ENCODE measurements at places on chromosomes 1 and 21. TPM values are rescaled to one million over a fixed set of nuclear protein-coding genes. Genes with fewer than 3 reads are reported as not detected.

DNA sequence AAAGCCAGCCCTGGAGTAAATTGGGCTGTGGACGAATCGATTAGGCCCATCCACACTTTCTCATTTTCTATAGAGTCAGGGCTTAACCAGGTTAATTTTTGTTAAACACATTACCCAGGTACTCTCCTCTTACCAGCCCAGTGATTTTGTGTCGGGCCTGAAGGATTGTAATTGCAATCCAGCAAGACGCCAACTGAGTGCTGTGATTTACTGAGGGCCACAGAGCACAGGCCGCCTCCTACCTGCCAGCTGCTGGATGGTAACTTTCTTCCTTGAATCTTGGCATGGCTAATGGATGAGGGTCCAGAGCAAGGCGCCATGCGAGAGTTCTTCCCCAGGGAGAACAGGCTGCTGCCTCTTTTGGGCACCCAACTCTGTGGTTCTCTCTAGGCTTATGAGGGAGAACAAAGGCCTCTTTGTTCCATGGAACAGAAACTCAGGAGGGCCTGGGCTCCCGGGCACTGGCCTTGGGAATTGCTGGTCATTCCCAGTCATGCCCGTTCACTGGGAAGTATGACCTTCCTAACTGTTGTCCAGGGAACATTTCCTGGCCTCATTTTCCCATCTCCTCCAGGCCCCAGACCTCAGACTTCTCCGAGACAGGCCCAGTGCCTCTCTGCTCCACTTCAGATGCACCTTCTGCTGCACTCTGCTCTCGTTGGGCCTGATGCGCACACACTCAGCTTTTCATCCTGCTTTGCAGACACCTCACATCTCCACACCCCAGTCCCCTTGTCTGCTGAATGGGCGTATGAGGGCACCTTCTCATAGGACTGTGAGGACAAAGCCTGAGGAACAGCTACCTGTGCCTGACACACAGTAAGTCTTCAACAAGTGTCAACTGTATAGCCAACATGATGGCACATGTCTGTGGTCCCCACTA, 57.3 kb downstream of the SYF2 start:
- DNase-seq, result no peak

The C1orf141 gene
- not detected for total RNA-seq

- no peak for DNase-seq
Measured at GRCh38 chr1:64687725-64688327, 57.0 kb upstream of the RAVER2 start.

- no peak for DNase-seq
Measured at GRCh38 chr1:210769473-210769872, 364.5 kb downstream of the KCNH1 start.

The TIE1 gene
- total RNA-seq, result not detected

DNA sequence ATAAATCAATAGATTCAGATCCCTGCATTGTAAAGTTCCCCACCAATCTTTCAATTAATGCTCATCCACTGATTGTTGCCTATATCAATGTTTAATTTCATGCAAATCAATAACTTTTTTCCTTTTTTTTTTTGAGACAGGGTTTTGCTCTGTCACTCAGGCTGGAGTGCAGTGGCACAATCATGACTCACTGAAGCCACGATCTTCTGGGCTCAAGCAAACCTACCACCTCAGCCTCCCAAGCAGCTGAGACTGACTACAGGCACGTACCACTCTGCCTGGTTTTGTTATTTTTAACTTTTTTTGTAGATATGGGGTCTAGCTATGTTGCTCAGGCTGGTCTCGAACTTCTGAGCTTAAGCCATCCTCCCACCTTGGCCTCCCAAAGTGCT, 25.7 kb downstream of the DIO1 start:
- DNase-seq, result no peak

GRCh38 chr1:44067266-44068250, 36.3 kb upstream of the SLC6A9 start:
- no peak for DNase-seq

The RIPPLY3 gene
- total RNA-seq, result not detected

GRCh38 chr1:31795096-31795675, 20.6 kb downstream of the SPOCD1 start:
- DNase-seq, result no peak

The MX2 gene
- total RNA-seq, result 86.4 TPM

- no peak for DNase-seq
Measured at GRCh38 chr1:6384962-6385361, 8.6 kb downstream of the ACOT7 start.

- no peak for DNase-seq
Measured at GRCh38 chr1:101241485-101242225, 4.8 kb downstream of the S1PR1 start.

- no peak for DNase-seq
Measured at GRCh38 chr21:32348604-32349332, 44.0 kb downstream of the URB1 start.

The OR2AK2 gene
- total RNA-seq, result not detected

- DNase-seq, result no peak
Measured at GRCh38 chr1:20211511-20211931, 25.2 kb upstream of the PLA2G2C start.

The LRRC71 gene
- not detected for total RNA-seq

DNA sequence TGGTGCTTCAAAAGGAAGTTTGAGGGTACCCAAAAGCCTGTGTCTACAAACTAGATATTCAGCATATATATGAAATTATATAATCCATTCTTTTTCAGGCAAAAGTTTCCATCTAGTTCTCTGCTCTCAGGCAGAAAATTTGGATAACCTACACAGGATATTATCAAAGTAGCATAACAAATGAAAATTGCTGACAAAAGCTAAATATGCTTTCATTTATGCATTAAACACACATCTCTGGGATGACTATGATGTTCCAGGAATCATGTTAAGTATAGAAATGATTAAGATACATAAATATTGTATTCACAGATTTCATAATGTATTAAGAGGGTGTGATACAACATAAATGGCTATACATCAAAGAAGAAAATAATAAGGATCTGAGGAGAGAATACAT, 92.8 kb downstream of the LRRC53 start:
- DNase-seq, result no peak

The PKLR gene
- total RNA-seq, result not detected

GRCh38 chr1:19514391-19514831, 29.1 kb upstream of the CAPZB start:
- DNase-seq, result no peak

- no peak for DNase-seq
Measured at GRCh38 chr1:230833511-230833910, 34.8 kb downstream of the C1orf198 start.

- DNase-seq, result no peak
Measured at GRCh38 chr21:30391492-30392025, 4.3 kb upstream of the KRTAP13-1 start.

DNA sequence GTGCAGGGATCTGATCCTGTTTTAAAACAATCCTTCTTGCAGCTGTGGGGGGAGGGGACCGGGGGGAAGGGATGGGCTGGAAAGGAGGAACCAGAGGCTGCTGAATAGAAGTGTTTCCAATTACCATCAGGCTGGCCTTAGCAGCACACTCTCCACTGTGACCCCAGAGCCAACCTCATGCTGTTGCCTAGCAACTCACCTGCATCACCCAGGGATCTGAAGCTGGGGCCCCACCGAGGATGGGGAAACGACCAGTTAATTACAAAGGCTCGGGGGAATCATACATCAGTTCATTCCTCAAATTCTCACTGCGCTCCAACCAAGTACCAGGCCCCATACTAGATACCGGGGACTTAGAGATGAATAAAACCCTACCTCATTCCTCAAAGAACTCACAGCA, 11.9 kb upstream of the GPX7 start:
- no peak for DNase-seq

DNA sequence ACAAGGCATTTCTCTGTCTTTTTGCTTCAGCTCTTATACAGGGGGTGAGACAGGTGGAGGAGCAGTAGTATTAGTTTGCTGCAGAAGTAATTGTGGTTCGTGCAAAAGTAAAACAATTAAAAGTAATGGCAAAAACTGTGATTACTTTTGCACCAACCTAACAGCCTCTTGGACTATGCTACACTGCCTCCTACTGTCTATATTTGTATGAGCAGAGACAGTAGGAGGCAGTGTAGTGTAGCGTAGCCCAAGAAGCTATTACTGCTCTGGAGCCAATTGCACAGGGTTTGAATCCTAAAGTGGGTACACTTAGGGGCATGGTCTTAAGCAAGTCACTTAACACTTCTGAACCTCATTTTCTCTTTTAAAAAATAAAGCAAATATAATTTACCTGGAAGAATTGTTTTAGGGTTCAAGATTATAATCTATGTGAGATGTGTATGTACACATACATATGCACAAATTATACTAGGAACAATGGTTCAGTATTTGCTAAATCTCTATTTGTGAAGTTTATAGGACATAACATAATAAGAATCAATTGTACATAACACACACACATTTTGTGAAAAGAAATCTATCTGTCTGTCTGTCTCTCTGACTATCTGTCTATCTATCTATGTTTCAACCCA, 103.8 kb downstream of the BRINP3 start:
- DNase-seq, result no peak

GRCh38 chr1:179966551-179966950, 11.9 kb downstream of the CEP350 start:
- DNase-seq, result no peak

The HFM1 gene
- not detected for total RNA-seq

DNA sequence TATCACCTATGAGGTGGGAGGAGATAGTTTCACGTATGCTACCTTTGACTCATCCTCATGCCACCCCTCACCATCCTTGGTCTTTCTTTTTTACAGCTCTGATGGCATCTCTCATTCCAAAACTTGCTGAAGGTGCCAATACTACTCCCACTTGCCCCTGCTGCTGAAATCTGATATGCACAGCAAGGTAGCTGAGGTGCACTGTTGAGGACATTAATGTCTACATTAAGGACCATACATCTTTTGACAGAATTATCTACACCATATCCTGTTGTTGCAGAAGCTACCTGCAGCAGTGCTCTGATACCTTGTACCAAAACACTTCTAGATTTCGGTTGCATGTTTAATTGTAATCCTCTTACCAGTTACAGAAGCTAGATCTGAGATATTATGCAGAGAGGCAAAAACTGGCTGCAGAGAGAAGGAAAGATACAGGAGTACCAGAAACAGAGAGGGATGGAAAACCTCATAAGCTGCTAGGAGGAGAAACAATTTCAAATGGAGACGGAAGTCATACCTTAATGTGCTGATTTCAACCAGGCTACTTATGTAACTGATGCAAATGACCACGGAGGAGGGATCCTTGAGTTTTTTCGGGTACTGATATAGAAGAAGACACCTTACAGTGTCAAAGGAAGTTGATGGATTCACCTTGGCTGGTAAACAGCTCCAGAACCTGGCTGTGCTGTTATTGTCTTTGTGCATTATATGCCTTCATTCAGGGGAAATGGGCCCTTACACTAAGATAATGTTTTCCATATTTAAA, 19.3 kb upstream of the PTPRC start:
- no peak for DNase-seq

DNA sequence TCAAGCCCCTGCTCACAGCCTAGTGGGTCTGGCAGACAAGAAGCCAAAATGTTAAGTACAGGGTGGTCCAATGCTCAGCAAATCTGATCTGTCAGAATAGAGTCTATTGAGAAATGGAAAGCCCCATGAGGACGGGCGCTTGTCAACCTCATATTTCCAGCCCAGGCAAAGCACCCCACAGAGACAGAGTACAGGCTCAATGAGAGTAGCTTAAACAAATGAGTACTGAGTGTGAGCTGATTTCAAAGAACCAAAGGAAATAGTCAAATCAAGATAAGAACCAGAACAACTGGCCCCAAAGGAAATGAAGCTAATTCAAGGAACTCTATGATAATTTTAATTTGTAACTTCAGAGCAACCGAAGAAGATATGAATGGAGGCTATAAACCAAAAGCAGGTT, 44.6 kb upstream of the SLC30A1 start:
- no peak for DNase-seq

The BTBD19 gene
- 56.6 TPM for total RNA-seq

The EFHD2 gene
- 197 TPM for total RNA-seq

DNA sequence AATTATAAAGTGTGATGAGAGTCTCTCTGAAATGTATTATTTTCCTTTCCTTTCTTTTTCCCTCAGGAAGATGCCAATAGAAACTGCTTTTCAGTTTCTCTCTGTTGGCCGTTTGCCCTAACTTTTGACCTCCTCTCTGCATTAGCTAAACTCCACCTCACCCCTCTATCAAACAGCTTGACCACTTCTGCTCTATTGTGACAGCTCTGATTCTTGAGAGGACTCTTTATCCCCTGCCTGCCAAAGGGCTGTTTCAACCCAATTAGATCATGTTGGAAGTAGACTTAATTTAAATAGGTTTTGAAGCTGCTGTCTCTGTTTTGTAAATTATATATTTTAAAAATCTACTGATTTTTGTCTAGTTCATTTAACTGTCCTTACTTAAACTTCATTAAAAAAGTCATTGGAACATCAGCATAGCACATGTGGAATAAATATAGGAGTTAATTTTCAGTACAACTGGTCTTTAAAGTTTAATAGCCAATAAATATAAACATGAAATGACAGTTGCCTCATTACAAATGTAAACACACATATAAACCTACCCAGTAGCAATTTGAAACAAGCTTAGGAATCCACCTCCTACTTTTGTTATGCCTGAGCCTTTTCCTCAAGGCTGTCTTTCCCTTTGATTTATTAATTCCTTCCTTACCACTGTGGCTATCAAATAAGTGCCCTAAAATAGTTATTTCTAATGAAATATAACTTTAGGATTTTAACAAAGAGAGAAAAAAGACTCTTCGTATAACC, 152.0 kb downstream of the CHRM3 start:
- DNase-seq, result no peak

The SIK1 gene
- total RNA-seq, result 266 TPM

DNA sequence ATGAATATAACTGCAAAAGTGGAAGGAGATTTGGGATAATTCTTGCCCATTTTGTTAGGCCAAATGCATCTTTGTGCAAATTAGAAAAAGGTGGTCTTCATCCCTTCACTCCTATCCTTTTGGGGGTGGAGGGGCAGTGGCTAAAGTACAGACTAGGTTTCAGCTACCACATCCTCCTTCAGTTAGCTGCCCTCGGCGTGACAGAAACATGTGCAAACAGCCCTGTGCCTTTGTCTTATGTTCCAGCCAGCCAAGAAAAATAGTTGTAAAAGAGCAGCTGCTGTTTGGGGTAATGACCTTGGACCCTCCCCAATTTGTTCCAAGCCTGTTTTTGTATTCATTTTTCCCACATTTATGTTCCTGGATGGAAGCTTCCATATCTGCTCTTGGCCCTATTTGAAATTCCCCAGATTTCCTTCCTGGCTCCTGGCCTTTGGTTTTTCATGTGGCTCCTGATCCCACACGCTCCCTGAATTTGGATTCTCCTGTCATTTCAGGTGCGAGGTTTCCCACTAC, 8.3 kb upstream of the LGALS8 start:
- no peak for DNase-seq

DNA sequence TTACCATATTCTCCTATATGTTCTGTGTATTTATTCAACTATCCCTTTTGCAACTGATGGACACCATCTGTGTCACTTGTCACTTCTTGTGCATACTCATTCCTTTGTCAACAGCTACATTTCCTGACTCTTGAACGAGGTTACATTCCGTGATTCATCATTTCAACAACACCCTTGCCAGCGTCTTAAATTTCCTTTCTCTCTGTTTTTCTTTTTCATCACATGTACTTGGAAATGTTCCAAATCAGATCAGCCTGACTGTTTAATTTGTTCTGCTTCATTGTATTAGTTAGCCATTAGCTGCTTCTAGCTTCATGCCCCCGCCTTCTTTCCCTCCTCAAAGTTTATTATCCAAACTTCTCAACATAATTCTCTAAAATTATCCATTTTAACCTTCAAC, 173.0 kb downstream of the ADGRL4 start:
- DNase-seq, result no peak

The GIPC2 gene
- 0.17 TPM for total RNA-seq

The KLF18 gene
- not detected for total RNA-seq

The MMP23B gene
- 4.2 TPM for total RNA-seq

Measured in T-helper 17 cell (primary cell).